ENCODE measurements at places on chromosomes 1 and 21. TPM values are rescaled to one million over a fixed set of nuclear protein-coding genes. Genes with fewer than 3 reads are reported as not detected.

KRTAP26-1 gene
- polyA plus RNA-seq: not detected

CSF3R gene
- polyA plus RNA-seq: 4.1 TPM

LCE1F gene
- polyA plus RNA-seq: not detected

- DNase-seq: no peak
- no peak overlapping the region for H3K27ac ChIP-seq
- no peaks in the 10 kb centered on the region for H3K27me3 ChIP-seq
- no peaks in the 10 kb centered on the region for H3K36me3 ChIP-seq
These were observed 355.3 kb upstream of the NEGR1 start for GRCh38 chr1:72637593-72637992.

DNA sequence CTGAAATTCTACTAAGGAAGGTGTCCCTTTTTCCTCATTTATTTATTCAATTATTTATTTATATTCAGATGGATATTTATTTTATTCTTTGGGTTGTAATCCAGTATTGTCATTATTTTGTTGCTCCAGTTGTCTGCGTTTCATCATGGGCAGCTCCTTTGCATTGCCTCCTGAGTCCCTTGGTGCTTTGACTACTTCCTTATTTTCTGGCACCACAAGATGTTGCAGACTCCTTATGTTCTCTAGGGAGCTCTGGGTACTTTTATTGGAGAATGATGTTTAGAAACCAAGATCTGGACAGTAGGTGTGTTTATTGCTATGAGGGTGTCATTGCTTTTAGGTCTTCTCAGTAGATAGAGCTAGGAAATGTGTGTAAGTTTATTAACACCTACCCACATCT, 59.9 kb upstream of the ERRFI1 start:
- no peak overlapping the region for H3K27ac ChIP-seq
- peaks cover 17% of the 10 kb centered on the region for H3K4me1 ChIP-seq
- H3K36me3 ChIP-seq: no peaks in the 10 kb centered on the region
- no peaks in the 10 kb centered on the region for H3K27me3 ChIP-seq
- DNase-seq: no peak
- H3K4me3 ChIP-seq: no peak overlapping the region

GRCh38 chr1:41241354-41241748, 755 bp downstream of the SCMH1 start:
- H3K4me1 ChIP-seq: peaks cover 57% of the 10 kb centered on the region
- H3K4me3 ChIP-seq: peak overlapping the region; percentile 30
- no peaks in the 10 kb centered on the region for H3K27me3 ChIP-seq
- DNase-seq: peak; percentile 81
- peak overlapping the region; percentile 63 for H3K27ac ChIP-seq

DNA sequence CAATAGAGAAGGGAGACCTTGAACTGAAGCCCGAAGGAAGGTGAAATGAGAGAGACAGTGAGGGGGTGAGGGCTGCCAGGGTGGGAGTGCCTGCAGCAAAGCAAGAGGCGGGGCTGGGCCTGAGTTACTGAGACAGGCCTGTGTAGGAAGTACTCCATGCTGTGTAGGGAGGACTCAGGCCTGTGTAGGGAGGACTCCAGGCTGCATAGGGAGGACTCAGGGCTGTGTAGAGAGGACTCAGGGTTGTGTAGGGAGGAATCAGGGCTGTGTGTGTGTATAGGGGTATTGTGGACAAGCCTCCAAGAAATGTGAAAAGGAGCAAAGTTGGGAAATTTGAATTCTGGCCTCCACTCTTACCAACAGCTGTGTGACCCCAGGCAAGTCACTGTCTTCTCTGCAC, 133.8 kb upstream of the CACNA1E start:
- DNase-seq: no peak
- no peak overlapping the region for H3K27ac ChIP-seq
- H3K4me3 ChIP-seq: no peak overlapping the region

DNA sequence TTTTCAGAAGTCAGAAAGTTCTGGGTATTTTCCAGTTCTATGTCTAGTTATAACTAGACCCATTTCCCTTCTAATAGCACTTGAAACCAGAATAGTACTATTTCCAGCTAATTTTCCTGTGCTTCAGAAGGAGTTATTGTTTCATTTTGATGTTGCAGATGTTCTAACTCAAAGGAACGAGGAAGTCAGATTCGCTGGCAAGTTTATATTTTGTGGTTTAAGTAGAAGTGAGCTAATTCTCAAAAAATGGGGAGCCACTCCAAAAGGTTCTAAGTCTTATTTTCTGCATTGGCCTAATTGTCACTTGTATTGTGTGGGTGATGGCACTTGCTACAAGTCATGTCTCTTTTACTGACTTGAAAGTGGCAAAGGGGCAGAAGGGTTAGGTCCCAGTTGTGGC, 18.1 kb downstream of the CCDC185 start:
- H3K36me3 ChIP-seq: no peaks in the 10 kb centered on the region
- H3K4me3 ChIP-seq: no peak overlapping the region
- no peaks in the 10 kb centered on the region for H3K4me1 ChIP-seq
- no peaks in the 10 kb centered on the region for H3K27me3 ChIP-seq
- no peak for DNase-seq

DNA sequence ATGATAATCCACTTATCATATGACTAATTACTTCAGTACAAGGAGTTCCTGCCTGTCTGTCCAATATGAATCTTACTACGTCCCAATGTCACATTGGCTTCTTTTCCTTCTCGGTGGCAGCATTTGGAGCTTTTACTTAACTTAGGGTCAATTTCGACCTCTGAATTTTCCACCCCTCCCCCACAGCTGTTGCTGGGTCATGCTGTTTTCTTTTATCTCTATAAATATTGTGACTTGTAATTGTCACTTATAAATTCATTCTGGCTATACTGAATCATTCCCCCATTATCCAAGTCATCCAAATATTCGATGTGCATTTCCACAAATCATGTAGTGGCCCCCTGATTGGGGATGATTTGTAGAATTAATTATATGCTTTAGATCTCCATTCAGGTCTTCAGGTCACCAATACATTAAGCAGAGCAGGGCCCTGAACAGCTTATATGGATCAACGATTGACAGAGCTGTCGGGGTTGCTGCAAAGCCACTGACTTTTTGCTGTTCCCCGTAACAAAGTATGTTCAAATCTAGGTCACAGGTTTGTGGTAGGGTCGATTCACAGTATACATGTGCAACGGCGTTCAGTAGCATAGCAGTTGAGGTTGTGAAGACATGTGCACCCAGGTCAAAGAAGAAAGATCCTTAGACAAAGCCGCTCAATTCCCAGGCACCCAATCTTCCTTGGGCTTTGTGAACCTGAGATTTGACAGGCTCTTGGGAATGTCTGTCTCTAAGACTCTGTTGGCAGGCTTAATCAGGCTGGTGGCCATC, 18.3 kb upstream of the RNU1-4 start:
- H3K4me3 ChIP-seq: no peak overlapping the region
- no peaks in the 10 kb centered on the region for H3K36me3 ChIP-seq
- DNase-seq: no peak
- H3K27me3 ChIP-seq: peaks cover 8% of the 10 kb centered on the region
